ENCODE measurements at places on chromosomes 6 and 20. TPM values are rescaled to one million over a fixed set of nuclear protein-coding genes. Genes with fewer than 3 reads are reported as not detected.

ZNF311 gene
- total RNA-seq: 0.64 TPM

SPINT3 gene
- total RNA-seq: not detected

APCDD1L gene
- total RNA-seq: not detected

CTAGE9 gene
- not detected for total RNA-seq

BCAS1 gene
- total RNA-seq: 0.51 TPM

SNRPB gene
- 112 TPM for total RNA-seq

GNRH2 gene
- not detected for total RNA-seq

DNAAF9 gene
- total RNA-seq: 26.1 TPM

ZBP1 gene
- 0.26 TPM for total RNA-seq

PRPF6 gene
- total RNA-seq: 46.3 TPM

FAM209B gene
- total RNA-seq: 0.51 TPM

DNA sequence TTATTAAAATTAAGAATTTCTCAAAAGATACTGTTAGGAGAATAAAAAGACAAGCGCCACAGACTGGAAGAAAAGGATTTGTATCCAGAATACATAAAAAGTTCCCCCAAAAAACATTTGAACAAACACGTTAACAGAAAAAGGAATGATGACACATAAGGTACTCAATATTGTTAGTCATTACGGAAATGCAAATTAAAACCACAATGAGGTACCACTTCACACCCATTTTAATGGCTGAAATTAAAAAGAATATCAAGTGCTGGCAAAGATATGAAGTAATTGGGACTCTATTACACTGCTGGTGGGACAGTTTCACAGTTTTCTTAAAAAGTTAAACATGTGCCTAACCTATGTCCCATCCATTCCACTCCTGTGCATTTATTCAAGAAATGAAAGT lies 51.4 kb downstream of the HECA start:
- DNase-seq: no peak

- DNase-seq: no peak
These were observed 289.0 kb downstream of the SYNE1 start for GRCh38 chr6:152348116-152348515.

DNA sequence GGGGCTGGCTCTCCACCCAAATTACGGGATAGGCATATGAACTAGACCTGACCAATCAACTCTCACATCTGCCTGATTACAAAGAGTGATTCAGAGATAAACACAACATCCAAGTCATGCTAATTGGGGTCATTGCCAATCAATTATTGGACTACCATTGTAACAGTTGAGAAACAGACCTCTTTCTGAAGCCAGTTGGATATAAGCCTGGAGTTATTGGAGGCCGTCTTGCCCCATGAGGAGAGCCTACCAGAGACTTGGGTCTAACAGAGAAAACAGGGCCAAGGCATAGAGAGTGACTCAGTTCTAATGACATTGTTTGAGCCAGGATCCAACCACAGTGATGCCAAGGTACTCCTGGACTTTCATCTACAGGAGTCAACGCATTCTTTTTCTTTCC lies 39.4 kb upstream of the HIVEP2 start:
- no peak for DNase-seq

- no peak for DNase-seq
These were observed 16.7 kb downstream of the LEMD2 start for GRCh38 chr6:33772082-33772830.

- no peak for DNase-seq
These were observed 124.4 kb upstream of the KCNK16 start for GRCh38 chr6:39446909-39447308.

GRCh38 chr6:53441035-53441493 lies 92.3 kb upstream of the ELOVL5 start:
- no peak for DNase-seq

DNA sequence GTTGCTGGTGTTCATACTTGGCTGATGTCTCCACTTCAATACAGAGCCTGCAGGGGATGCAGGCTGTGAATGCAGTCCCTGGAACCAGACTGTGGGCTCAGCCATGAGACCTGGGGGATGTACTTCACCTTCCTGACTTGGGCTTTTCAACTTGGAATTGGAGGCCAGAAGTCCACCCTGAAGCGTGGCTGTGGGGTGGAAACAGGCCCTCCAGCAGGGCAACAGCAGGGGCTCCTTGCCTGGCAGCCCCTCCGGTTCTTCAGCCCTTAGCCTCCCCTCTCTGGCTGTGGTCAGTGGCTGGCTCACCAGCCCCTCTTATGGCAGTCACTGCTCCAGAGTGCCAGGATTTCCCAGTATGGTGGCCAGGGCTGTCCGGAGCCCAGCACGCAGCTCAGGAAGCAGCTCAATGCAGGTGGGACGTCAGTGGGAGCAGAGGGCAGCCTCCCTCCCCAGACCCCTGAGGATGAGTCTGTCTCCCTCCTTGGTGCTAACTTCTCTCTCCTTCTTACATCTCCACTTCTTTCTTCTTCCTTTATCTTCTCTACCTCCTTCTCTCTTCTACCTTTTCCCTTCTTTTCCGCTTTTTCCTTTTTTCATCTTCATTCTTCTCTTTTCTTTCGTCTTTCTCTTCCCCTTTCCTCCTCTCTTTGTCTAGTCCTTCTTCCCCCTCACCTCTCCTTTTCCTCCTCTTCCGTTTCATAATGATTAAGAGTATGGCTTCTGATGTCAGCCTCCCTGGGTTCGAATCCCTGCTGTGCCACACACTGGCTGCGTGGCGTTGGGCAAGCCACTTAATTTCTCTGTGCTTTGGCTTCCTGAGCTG lies 45.3 kb downstream of the SLC52A3 start:
- DNase-seq: no peak

DNA sequence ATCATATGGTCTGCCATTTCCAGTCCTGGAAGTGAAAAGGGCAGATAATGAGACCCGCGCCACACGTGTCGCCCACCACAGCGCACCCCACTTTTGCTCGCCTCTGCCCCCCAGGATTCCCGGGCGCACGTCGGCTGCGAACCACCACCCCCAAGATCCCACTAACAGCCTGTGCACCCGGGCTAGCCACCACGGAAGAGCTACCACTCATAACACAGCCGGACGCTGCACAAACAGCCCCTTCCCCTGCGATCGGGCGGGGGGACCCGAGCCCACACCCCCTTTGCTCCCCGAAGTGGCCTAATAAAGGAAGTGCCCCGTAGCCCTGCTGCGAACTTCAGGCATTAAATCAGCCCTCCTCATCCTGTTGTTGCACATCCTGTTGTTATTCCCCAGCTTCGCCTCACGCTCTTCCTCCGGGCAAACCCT lies 506 bp downstream of the CITED2 start:
- no peak for DNase-seq

GRCh38 chr6:5466281-5467136 lies 205.2 kb downstream of the FARS2 start:
- DNase-seq: no peak

DNA sequence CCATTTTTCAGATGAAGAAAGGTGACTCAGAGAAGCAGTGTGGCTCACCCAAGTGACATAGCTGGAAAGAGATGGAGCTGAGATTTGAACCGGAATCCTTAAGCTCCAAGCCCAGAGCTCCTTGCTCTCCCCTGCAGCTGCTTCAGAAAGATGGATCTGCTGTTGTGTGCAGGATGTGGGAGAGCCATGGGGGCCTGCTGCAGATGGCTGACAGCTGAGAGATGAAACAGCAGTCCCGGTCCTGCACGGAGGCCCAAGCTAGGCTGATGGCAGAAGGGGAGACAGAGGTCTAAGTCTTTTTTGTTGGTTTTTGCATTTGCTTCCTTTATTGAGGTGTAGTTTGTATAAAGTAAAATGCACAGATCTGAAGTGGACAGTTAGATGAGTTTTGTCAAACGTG lies 69.8 kb upstream of the FOXP4 start:
- no peak for DNase-seq

DNA sequence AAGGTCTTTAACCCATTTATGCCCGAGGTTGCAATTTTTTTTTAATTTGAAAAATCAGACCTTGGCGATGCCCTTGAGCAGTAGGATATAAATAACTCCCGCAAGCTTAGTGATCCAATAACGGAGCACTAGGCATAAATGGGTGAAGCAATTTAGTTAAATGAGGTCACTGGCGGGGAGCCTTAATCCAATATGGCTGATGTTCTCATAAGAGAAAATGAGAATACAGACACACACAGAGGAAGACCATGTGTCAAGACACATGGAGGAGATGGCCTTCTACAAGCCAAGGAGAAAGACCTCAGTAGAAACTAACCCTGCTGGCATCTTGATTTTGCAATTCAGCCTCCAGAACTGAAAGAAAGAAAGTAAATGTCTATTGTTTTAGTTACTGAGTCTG lies 735 bp downstream of the SIRPG start:
- DNase-seq: no peak

DNA sequence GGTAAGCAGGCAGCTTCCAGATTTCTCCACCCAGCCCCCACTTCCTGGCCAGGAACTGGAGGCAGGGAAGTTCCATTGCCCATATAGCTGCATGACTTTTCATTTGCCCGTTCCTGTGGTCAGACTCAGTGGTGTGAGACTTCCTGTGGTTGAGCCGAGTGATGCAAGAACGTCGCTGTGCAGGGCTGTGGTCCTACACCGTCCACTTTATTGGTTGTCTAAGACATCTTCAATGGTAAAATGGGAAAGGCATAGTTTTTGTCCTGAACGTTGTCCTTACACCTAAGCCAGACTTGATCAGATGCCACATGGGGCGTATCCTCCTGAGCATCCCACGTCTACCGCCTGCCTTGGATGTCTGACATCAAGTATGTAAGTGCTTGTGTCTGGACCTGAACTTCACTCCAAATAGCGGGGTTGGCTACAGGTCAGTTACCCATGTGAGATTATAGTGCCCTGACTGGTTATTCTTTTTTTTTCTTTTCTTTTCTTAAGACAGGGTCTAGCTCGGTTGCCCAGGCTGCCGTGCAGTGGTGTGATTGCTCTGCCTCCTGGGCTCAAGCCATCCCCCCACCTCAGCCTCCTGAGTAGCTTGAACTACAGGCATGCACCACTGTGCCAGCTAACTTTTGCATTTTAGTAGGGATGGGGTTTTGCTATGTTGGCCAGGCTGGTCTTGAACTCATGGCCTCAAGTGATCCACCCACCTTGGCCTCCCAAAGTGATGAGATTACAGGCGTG lies 25.9 kb upstream of the GTSF1L start:
- no peak for DNase-seq

DNA sequence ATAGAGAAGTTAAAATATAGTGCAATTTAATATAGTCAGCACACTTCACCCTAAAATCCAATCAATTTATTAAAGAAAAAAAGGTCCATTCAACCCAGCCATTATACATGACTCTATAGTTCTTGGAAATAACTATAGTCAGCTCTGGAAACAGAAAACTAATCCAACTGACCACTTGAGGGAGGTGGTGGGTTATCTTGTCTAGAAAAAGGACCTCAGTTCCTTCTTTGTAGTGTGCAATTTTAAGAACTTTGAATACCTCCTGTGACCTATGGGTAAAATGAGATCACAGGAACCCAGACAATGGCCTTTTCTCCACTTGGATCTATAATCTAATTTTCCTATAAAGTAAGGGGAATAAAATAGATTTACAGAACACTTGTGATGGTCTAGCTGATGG lies 163.6 kb upstream of the CENPW start:
- no peak for DNase-seq

GRCh38 chr20:37992802-37993409 lies 40.4 kb downstream of the TTI1 start:
- no peak for DNase-seq

DNA sequence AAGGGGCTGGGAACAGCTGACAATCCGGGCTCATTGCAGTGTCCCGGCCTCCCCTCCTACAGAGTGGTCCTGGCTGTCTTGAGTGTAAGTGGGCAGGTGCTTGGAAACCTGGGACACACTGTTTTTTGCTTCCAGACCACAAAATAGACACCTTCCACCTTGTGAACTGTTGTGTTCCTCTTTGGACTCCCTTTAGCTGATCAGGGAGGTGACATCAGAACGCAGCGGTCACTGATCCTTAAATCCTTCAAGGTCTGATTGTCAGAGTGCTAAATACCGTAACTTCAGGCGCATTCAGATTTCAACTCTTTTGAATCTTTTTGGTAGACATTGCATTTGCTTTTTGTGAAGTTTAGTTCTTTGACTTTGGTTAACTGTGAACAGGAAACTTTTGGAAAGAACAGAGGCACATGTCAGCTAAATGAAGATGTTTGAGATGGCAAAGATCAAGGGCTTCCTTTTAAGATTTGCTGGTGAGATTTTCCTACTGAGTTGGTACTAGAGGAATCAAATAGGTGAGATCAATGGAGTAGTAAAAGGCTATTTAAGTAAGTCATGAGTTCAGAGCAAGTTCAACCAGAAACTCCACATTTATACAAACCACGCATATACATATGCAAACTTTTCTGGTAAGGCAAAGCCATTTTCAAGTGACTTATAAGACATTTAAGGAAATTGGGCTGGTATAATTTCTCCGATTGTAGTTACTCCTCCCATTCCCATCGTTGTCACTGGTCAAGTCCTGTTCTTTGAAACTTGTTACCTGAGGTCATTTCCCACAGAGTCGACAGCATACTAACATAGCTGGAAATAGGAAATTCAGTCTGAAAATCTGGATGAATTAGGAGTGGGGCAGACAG lies 6.3 kb downstream of the PPP1R3G start:
- no peak for DNase-seq

- DNase-seq: peak; percentile 20
These were observed 59.0 kb downstream of the IGF2R start for GRCh38 chr6:160027931-160028330.

Data from mesenteric fat pad (tissue), 1 donor.